ENCODE measurements at places on chromosomes 5 and 9.

DNA sequence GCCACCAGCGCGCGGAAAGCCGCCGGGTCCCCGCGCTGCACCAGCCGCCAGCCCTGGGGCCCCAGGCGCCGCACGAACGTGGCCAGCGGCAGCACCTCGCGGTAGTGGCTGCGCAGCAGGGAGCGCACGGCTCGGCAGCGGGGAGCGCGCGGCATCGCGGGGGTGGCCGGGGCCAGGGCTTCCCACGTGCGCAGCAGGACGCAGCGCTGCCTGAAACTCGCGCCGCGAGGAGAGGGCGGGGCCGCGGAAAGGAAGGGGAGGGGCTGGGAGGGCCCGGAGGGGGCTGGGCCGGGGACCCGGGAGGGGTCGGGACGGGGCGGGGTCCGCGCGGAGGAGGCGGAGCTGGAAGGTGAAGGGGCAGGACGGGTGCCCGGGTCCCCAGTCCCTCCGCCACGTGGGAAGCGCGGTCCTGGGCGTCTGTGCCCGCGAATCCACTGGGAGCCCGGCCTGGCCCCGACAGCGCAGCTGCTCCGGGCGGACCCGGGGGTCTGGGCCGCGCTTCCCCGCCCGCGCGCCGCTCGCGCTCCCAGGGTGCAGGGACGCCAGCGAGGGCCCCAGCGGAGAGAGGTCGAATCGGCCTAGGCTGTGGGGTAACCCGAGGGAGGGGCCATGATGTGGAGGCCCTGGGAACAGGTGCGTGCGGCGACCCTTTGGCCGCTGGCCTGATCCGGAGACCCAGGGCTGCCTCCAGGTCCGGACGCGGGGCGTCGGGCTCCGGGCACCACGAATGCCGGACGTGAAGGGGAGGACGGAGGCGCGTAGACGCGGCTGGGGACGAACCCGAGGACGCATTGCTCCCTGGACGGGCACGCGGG, at the start of gene TERT:
Gene TERT, minus strand, starts transcription at position 234 of the 815 bp plus-strand sequence. Its CDS starts 79 bp downstream, at position 155.
- no peak for DNase-seq

DNA sequence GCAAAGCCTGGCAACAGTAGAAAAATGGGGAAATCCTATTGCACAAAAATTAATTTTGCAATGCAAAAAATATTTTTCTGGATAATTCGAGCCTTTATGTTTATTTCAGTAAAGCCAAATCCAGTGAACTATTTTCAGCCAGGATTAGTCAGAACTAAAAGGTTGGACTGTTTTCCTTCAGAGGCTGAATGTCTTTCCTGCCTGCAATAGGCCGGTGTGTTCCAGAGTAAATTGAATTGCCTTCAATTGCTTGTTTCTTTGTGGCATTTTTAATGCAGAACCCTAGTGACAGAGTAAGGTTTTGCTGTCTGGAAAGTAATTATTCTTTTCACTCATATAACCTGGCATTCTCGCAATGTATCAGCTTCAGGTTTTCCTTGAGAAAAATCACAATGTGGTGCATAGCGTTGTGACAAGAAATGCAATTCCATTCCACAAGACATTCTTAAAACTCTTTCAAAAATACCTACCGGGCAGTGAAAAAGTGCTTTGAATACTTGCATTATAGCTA, 183.7 kb downstream of the GLIS3 start:
- DNase-seq, result peak; percentile 38

- DNase-seq, result no peak
Measured at GRCh38 chr9:91065231-91066041, 263.8 kb downstream of the SYK start.

GRCh38 chr9:114503009-114503408, 2.3 kb downstream of the WHRN start:
- no peak for DNase-seq
